ENCODE measurements at places on chromosomes 13 and 19. TPM values are rescaled to one million over a fixed set of nuclear protein-coding genes. Genes with fewer than 3 reads are reported as not detected.

The PROZ gene
- total RNA-seq, result not detected

The ZNF530 gene
- 1.2 TPM for total RNA-seq

GRCh38 chr13:51663973-51664957 is 80.0 kb downstream of the WDFY2 start:
- H3K27ac ChIP-seq, result no peak overlapping the region
- H3K27me3 ChIP-seq, result no peaks in the 10 kb centered on the region
- H3K36me3 ChIP-seq, result no peaks in the 10 kb centered on the region
- DNase-seq, result no peak

DNA sequence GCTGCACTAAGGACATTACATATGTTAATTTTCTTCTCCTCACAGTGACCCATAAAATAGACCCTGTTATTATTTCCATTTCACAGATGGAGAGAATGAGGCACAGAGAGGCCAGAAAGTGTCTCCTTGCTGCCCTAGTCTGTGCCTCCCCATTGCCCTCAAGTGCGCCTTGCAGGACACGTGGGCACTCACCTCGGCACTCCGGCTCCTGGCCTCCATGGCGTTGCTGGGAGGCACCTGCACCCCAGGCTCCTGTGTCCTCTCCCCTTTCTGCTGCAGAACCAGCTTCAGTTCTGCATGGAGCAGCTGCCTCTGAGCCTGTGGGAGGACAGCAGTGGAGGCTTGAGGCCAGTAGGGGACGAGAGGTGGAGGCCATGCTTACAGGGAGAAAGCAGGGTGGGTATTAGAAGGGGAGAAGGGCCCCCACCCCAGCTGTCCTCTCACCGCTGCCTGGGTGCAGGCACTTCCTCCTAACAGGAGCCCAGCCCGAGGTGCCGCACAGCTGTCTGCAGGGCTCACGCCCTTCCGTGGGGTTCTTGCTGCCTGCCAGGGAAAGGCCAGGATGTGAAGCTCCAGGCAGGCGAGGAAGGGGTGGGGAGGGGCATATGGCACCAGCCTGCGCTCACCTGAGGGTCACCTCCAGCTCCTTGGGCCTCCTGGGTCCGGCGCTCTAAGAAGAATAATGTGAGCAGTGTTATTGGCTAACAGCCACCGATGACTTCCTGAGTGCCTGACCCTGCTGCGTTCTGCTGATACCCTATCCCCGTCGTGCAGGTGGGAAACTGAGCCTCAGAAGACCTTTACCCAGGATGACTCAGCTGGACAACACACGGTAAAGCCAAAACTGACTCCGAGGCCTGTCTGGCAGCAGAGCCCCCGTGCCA is 5.2 kb downstream of the PRX start:
- DNase-seq, result no peak
- H3K4me1 ChIP-seq, result no peaks in the 10 kb centered on the region
- no peaks in the 10 kb centered on the region for H3K27me3 ChIP-seq
- H3K27ac ChIP-seq, result no peak overlapping the region

DNA sequence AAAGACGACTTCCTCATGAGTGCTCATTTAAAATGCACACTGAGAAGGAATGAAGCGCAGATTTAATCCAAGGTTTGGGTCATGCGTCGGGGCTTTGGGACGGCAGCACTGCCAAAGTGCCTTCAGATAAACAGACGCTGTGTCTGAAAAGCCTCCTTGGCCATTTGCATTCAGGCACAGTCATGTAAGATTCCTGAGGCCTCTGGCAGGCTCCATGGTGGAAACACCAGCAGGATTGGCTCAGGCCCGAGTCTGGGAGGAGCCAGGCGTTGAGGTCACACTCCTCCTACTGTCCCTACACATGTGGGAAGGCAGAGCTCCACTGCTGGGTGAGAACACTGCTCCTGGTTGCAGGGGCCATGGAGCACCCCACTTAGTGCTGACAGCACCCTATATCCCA is 113.3 kb upstream of the KL start:
- DNase-seq, result peak; percentile 59
- H3K36me3 ChIP-seq, result no peaks in the 10 kb centered on the region
- H3K27ac ChIP-seq, result peak overlapping the region; percentile 27

DNA sequence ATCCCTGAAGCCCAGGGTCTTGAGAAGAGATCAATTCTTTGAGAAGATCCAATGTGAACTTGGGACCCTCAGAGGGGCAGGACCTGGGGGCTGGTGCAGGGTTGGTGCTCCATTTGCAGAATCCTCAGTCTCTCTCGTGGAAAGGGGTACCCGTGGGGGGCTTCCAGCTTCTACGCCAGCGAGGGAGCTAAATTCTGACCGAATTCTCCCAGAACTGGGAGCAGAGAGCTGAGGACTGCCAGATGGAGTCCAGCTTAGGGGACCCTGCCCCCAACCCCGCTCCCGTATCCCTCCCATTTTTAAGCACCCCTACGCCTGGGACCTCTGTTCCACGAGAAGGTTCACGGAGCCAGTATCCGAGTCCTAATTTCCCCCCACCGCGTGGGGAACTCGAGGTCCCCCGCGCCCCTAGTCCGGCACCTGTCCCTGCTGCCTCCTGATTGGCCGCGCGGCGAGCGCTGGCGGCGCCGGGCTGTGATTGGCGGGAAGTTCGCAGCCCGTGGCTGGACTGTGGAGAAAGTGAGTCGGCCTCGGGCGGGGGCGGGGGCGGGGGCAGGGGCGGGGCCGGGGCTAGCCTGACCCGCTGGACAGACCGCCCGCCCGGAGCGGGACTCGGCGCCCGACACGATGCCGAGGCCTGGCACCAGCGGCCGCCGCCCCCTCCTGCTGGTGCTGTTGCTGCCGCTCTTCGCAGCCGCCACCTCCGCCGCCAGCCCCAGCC is 4.4 kb upstream of the LTBP4 start:
- H3K4me1 ChIP-seq, result peaks cover 9% of the 10 kb centered on the region
- peak; percentile 54 for DNase-seq
- no peaks in the 10 kb centered on the region for H3K36me3 ChIP-seq
- H3K4me3 ChIP-seq, result peak overlapping the region; percentile 14
- H3K27ac ChIP-seq, result no peak overlapping the region

Data from colonic mucosa (tissue), 4 donors.